NCI-H1092 (cell line): ENCODE measurements at places on chromosomes 12 and 14.

- no peak for DNase-seq
Measured at GRCh38 chr12:128649902-128650301, 173.9 kb downstream of the SLC15A4 start.

- no peak for DNase-seq
Measured at GRCh38 chr12:98646294-98647090, 1.4 kb downstream of the APAF1 start.

- no peak for DNase-seq
Measured at GRCh38 chr14:56794088-56794556, 16.2 kb downstream of the OTX2 start.

DNA sequence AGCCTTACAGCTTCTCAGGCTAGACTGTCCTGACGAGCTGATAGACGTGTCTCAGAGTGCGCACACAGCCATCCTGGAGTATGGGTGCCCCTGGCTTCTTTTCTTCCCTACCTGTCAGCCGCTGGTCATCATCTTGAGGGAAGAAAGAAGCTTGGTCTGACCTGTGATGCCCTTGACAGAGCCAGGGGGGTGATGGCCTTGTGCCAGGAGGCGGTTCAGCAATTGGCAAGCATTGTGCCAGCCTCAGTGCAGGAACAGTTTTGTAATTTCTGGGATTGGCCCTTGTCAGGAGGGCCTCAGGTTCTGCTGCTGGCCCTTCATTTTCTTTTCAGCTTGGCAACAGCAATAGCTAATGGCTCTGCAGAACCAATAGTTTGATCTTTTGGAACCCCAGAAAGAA is 80.1 kb downstream of the ADCK1 start:
- DNase-seq: no peak

- no peak for DNase-seq
Measured at GRCh38 chr14:106187216-106187615, 660.8 kb downstream of the TMEM121 start.
